DMS79 treated with DMSO at 0.1 percent for 48 hours (cell line): ENCODE measurements at places on chromosomes 5 and 9.

- DNase-seq: no peak
Measured at GRCh38 chr9:137277329-137278041, at the start of gene TOR4A. Gene TOR4A (plus strand): TSS chr9:137277726. CDS start chr9:137278690, 964 bp downstream.

DNA sequence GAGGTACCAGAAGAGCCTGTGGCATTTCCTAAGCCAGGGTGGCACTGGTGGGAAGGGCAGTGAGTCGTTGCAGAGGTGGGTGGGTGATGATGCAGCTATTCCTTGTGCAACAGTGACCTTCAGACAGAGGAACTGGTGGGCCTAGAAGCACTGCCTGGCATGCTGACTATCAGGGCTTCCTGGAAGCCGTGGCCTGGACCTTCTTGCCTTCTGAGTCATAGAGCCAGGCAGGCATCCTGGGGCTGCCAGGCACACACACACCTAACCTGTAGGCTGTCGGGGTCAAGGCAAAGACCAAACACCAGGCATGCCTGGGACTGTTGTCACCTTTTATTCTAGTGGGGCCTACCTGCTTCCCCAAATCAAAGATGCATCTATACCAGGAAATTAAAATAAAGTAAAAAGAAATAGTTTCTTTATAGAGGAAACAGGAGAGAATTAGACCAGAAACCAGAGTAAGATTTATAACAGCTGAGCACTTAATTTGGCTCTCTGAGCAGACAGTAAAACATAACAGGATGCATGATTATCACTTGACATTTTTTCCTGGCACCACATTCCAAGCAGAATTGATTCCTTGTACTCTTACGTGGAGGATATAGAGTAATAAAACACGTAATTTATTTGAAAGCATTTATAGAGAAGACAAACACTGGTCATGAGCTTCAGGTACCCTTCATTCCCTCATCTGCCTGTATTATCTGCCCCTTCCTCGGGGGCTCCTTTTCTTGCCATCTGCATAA is 25.1 kb downstream of the NANS start:
- no peak for DNase-seq

- no peak for DNase-seq
Measured at GRCh38 chr5:87116825-87117512, 150.7 kb upstream of the RASA1 start.

DNA sequence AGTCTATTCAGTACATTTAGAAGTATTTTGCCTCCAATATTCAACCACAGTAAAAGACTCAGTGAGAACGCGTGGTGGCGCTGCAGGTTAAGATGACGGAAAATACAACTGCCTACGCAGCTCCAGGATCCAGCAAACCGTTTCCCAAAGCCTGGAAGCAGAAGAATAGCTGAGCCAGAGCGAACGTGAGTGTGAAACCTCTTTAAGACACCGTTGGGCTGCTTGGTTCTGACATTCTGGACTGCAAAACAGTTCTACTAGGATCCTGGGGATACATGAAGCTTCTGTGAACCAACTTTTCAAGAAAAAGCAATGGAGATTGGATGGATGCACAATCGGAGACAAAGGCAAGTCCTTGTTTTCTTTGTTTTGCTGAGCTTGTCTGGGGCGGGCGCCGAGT is at the start of gene PCDHB16:
TSS of gene PCDHB16 (plus strand) at position 140 of the 400 bp plus-strand sequence. CDS start at position 313, 173 bp downstream.
- no peak for DNase-seq
